ENCODE measurements at places on chromosomes 11 and 22. TPM values are rescaled to one million over a fixed set of nuclear protein-coding genes. Genes with fewer than 3 reads are reported as not detected.

The SCGB2A2 gene
- not detected for polyA plus RNA-seq

The OVCH2 gene
- not detected for polyA plus RNA-seq

The ROBO3 gene
- polyA plus RNA-seq, result 62.8 TPM

The RTN3 gene
- 49.5 TPM for polyA plus RNA-seq

The TPBGL gene
- polyA plus RNA-seq, result 0.27 TPM

The MS4A6A gene
- polyA plus RNA-seq, result 150 TPM

The LUZP2 gene
- polyA plus RNA-seq, result 0.04 TPM

The C22orf31 gene
- 0.20 TPM for polyA plus RNA-seq

The GRAMD4 gene
- 6.2 TPM for polyA plus RNA-seq

The TMEM191C gene
- polyA plus RNA-seq, result 1.4 TPM

The ZNF143 gene
- 23.2 TPM for polyA plus RNA-seq

The SGSM1 gene
- 1.6 TPM for polyA plus RNA-seq

The TRIM48 gene
- not detected for polyA plus RNA-seq

The SERPING1 gene
- 731 TPM for polyA plus RNA-seq

The MRGPRF gene
- polyA plus RNA-seq, result 8.6 TPM

The RAC2 gene
- polyA plus RNA-seq, result 11.0 TPM

The H19 gene
- polyA plus RNA-seq, result 315 TPM

The PTPN5 gene
- polyA plus RNA-seq, result 2.7 TPM

The UPK2 gene
- not detected for polyA plus RNA-seq

The OR9Q1 gene
- polyA plus RNA-seq, result not detected

The P2RY6 gene
- polyA plus RNA-seq, result 0.57 TPM

The VWCE gene
- polyA plus RNA-seq, result 6.9 TPM

The LRRC4C gene
- 0.78 TPM for polyA plus RNA-seq

The KCNJ4 gene
- not detected for polyA plus RNA-seq

The UBQLNL gene
- polyA plus RNA-seq, result 0.87 TPM

The ADAMTS15 gene
- 1.2 TPM for polyA plus RNA-seq

The IMMP1L gene
- 32.4 TPM for polyA plus RNA-seq

The ARHGEF17 gene
- polyA plus RNA-seq, result 21.0 TPM

The LMO2 gene
- polyA plus RNA-seq, result 48.2 TPM

The SAMM50 gene
- polyA plus RNA-seq, result 34.4 TPM

The PRRG4 gene
- polyA plus RNA-seq, result 1.1 TPM

The P4HA3 gene
- 5.6 TPM for polyA plus RNA-seq

The ADM2 gene
- 0.01 TPM for polyA plus RNA-seq

The YPEL1 gene
- 8.5 TPM for polyA plus RNA-seq

The OR8A1 gene
- not detected for polyA plus RNA-seq

The ACR gene
- 0.33 TPM for polyA plus RNA-seq

The WDR74 gene
- polyA plus RNA-seq, result 25.1 TPM

The PNPLA3 gene
- 0.31 TPM for polyA plus RNA-seq

The B3GAT3 gene
- 29.2 TPM for polyA plus RNA-seq

The CCDC89 gene
- polyA plus RNA-seq, result 3.2 TPM

The OR51B5 gene
- 0.47 TPM for polyA plus RNA-seq

The MMP3 gene
- polyA plus RNA-seq, result 0.04 TPM

The RCOR2 gene
- polyA plus RNA-seq, result 0.94 TPM

All from ovary (tissue), 10 donors.